Stimulated activated CD4-positive, alpha-beta T cell treated with anti-CD3 and anti-CD28 coated beads, Interleukin-4, amount 100 ng/mL, for 4 hours (primary cell): ENCODE measurements at places on chromosomes 12 and 14.

- DNase-seq: no peak
Observed at GRCh38 chr12:131806674-131807073, 21.5 kb upstream of the MMP17 start.

- no peak for DNase-seq
Observed at GRCh38 chr14:34665785-34666435, 36.0 kb upstream of the SNX6 start.

GRCh38 chr12:98838231-98838647, 193.1 kb downstream of the APAF1 start:
- no peak for DNase-seq

GRCh38 chr12:16347391-16348298, at the start of gene MGST1:
TSS of gene MGST1 (plus strand) at chr12:16347645. CDS start at chr12:16354253, 6,608 bp downstream.
- DNase-seq: no peak

DNA sequence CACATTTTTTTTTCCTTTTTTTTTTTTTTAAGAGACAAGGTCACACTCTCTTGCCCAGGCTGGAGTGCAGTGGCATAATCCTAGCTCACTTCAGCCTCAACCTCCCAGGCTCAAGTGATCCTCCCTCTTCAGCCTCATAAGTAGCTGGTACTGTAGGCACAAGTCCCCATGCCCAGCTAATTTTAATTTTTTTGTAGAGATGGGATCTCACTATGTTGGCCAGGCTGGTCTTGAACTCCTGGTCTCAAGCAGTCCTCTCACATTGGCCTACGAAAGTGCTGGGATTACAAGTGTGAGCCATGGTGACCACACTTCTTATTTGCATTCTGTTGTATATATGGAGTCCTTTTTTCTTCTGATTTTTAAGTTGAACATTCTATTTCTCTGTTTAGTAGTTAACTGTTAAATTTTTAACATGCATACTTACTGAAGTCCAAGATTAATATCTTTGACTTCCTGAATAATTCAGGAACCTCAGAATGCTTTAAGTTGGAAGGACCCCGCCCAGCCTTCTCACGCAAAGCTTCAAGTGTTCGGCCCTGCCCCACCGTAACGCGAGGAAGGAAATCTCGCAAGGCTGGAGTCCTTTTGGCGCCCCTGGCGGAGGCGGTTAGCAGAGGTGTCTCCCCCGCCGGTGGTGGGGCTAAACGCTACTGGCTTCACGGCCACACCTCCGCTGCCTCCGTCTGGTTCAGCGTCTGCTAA, 21.6 kb downstream of the SPATS2 start:
- DNase-seq: peak; percentile 58

- DNase-seq: no peak
Observed at GRCh38 chr12:57126561-57126960, 1.7 kb upstream of the LRP1 start.

- DNase-seq: no peak
Observed at GRCh38 chr12:124432376-124432775, 135.0 kb downstream of the NCOR2 start.

- no peak for DNase-seq
Observed at GRCh38 chr14:31418440-31418839, 1.9 kb downstream of the HEATR5A start.

DNA sequence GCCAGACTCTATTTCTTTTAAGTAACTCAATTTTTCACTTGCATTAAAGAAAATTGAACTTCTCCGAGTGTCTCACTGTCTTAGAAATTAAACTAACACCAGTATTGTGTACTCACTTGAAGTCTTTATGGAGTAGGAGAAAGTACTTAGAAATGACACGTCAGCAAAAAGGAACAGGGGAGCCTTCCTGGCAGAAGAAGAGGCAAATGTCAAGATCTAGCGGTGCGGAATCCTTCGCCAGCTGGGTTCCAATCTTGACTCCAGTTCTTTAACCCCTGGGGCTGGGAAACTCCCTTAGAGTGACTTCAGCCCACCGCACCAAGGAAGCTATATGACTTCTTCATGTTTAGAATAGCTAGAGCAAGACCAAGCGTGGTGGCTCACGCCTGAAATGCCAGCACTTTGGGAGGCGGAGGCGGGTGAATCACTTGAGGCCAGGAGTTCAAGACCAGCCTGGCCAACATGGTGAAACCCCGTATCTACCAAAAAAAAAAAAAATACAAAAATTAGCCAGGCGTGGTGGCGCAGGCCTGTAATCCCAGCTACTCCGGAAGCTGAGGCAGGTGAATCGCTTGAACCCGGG, 34.4 kb downstream of the WBP11 start:
- peak; percentile 12 for DNase-seq

DNA sequence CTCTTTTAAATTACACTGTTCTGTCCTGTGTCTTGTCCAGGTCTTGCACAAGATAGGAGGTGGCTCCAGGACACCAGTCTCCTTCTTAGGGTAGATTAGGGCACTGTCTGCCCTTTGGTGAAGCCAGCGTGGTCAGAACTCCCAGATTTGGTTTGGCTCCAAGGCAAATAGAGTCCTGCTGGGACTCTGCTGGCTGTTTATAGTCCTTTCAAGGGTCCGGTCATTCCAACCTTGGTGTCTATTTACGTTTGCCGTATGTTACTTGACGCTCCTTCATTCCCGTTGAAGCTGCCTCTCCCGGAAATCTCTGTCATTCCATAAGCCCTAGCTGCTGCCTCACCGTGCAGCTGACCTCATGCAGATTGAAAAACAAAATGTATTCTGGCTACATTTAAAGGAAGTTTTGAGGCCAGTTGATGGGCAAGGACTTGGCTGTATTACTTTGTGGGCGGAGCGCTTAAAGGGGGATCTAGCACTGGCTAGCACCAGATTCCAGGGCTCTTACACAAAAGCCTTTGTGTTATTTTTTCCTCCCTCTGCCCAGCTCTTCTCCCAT, 180.6 kb downstream of the AKAP6 start:
- no peak for DNase-seq
